CD4-positive, alpha-beta T cell treated with Interleukin-21 for 1 hour (primary cell): ENCODE measurements at places on chromosomes 6 and 20.

DNA sequence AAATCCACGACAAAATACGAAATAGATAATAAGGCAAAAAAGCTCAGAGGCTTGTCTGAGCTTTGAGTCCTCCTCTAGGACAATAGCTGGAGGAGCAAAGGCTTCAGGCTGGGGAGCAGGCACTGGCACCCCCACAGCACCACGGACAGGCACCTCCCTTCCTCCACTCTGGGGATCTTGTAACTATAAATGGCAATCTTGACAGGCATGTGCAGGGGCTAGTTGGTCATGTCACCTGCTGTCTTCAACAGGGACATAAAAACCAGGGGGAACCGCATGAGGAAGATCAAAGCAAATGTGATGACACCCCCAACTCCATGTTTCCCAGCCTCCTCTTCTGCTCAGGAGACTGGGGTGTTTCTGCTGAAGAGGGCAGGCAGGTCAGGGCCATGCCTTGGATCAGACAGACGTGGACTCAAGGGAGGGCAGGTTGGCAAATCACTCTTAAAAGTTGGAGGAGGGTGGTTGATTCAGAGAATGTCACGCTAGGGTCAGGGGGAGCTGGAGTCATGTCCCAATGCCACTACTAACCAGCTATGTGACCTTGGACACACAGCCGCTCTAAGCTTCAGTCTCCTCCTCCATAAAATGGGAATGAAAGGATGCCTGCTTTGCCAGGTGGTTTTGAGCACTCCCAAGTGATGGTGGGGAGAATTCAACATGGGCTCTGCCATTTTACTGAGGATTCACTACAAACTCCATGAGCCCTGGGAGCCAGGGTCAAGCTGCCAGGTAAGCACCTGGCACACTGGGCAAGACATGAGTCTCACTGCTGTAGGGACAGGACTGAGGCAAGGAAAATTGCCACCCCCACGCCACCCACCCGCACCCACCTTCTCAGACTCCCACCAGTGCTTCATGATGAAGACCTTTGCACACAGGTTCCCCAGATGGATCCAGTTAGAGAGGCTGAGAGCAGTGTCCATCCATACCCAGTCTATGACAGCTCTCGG, 48.0 kb downstream of the NPEPL1 start:
- no peak for DNase-seq

DNA sequence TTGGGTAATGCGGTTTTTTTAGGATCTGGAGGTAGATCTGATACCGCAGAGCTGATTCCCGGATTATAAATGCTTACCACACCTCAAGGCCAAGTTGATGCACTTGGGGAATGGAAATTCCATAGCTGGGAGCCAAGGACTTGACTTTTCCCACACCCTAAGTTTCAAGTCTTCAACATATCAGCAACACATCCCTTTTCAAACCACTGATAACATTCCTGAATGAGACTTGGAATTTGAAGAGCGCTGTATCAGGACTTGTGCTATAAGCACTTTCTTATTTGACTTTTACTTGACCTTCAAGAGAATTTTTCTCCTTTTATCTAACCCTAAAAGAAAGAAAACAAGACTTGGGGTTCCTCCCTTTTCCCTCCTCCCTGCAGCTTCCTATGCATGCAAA, 90.6 kb upstream of the NAA20 start:
- DNase-seq = no peak

- DNase-seq = no peak
Observed at GRCh38 chr6:166006900-166007301, 160.8 kb downstream of the TBXT start.

DNA sequence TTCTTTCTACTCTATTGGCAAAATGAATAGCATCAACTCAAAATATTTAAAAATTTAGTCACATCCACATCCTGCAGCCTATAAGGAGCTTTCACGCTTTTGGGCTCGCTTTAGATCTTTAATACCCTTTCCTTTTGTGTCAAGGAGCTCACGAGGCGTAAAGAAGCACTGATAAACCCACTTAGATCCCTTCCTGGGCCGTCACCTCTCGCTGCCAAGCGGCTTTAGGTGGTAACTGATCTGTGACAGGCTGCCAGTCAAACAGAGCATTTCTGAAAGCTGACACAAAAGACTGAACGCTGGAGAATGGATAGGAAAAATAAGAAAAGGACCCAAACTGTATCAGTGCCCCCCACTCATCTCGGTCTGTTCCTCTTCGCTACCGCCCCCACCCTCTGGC, 385.7 kb upstream of the MMS22L start:
- DNase-seq = no peak

- DNase-seq = no peak
Observed at GRCh38 chr6:4894049-4894448, 109.8 kb downstream of the RPP40 start.

GRCh38 chr20:38143646-38144554, 21.2 kb downstream of the TGM2 start:
- no peak for DNase-seq

GRCh38 chr6:145690969-145691368, 44.4 kb downstream of the EPM2A start:
- no peak for DNase-seq

- DNase-seq = no peak
Observed at GRCh38 chr6:19391926-19392325, 445.2 kb upstream of the ID4 start.

- peak; percentile 83 for DNase-seq
Observed at GRCh38 chr6:35601331-35602132, 87.2 kb downstream of the FKBP5 start.

DNA sequence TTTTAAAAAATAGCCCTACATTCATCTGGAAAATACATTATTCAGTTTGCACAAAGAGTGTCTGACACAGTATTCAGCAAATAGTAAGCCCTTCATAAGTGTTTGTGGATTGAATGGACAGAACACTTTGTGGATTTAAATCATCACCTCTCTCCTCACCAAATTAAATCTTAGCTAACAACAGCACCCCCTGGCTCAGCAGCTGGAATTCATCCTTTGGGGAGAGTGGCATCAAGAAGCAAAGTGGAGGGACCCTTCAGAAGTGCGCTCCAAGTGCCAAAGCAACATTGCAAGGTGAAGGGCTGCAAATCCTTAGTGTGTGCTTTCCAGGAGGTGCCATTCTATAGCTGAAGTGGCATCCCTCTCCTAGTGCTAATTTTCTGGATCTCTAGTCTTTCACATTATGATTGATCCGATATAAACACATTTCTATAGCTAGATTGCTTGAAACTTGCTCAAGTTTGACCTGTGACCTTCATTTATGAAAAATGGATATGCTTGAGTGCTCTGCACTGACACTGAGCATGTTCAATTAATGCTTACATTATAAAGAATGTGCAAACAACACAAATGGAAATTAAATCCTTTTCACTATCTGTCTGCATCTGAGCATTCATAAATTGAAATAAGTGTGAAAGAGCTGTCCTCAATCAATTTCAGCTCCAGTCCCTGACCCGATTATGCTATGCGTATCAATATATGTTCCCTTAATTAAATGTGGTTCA, 891.7 kb downstream of the C6orf118 start:
- DNase-seq = no peak

DNA sequence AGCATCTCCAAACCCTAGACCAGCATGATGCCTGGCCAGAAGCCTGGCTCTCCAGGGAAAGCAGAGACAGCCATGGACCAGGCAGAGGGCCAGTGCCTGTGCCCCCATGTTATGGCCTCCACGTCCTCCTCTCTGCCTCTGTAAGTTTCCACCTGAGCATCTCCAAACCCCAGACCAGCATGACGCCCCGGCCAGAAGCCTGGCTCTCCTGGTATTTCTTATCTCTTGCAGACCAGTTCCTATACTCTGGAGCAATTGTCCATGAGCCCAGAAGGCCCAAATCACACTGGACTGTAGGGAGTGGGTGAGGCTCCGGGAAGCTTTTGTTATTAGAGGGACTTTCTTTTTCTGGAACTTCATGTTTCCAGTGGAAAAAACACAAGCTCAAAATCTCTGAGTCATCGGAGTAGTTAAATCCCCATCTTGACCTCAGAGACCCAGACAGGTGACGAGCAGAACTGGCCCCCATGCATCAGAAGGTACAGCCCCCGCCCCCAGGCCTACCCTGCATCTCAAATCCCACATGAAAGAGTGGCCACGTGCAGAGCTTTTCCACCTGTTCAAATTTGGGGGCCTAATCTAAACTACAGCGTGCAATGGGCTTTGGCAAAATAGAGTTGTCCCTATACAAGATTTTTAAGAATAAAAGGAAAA, 110.2 kb upstream of the FOXQ1 start:
- DNase-seq = no peak

- DNase-seq = no peak
Observed at GRCh38 chr6:139114746-139115145, 20.1 kb upstream of the HECA start.

GRCh38 chr6:89368107-89368506, 15.6 kb upstream of the UBE2J1 start:
- peak; percentile 62 for DNase-seq

GRCh38 chr6:73169633-73170032, 55.7 kb downstream of the KHDC1L start:
- DNase-seq = no peak

DNA sequence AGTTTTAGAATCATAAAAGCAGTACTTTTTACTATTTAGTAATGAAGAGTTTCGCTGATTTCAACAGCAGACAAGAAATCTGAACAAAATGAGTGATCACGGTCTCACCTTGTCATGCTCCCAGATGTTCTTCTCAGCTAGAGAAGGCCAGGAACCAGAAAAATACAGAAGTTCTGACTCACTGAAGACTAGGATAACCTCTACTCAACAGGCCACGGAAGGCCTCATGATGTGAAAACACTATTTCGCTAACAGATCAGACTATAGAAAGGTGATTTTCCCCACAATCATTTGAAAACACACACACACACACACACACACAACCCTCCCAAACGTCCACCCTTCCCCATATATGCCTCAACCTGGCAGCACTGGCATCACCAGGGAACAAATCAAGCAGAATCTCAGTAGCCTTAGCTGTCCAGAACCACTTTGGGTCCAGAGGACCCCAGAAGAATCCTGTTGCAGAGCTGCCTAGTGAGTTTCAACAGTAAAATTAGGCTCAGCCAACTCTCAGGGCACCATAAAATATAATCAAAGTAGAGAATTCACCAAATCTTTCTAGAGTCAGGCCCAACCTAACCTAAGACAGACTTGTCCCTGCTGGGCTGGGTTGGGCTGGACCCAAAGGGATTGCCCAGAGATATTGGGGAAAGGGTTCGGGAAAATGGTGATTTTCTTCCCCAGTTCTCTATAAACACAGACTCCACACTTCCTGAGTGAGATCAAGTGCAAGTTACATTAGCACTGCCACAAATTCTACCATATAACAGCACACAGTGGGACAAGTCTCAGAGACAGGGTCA, 7.9 kb downstream of the EXOC2 start:
- no peak for DNase-seq

GRCh38 chr6:33633462-33634158, 12.5 kb downstream of the ITPR3 start:
- peak; percentile 73 for DNase-seq

- no peak for DNase-seq
Observed at GRCh38 chr6:111585241-111585973, 20.3 kb downstream of the TRAF3IP2 start.

DNA sequence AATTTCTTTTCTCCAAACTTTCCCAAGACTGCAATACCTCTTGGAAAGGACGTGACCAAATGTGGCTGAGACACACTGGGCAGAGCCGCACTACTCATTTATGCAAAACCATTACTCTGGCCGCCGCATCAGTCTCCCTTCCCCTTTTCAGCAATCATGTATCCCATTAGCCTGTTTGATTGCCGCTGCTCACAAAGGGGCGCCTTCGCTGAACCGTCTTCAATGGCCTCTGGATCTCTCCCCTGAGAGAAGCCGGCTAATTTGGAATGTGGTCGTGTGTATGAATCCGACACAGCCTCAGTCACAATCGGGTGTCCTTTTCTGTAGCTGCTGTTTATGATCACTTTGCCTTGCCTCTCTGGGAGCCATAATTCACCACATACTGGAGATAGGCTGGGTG, 361.1 kb downstream of the ZFAND3 start:
- no peak for DNase-seq

DNA sequence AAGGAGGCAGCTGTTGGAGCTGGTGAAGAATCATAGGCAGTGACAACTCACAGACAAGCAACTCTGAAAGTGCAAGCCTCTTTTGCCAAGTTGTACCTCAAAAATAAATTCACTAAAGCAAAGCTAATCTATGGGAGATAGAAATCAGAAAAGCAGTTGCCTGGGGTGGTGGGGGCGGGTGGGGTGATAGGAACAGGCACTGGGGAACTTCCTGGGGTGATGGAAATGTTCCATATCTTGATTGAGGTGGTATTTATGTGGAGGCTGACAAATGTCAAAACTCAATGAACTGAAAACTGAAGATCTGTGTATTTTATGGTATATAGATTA, 52.4 kb downstream of the ATP9A start:
- no peak for DNase-seq

DNA sequence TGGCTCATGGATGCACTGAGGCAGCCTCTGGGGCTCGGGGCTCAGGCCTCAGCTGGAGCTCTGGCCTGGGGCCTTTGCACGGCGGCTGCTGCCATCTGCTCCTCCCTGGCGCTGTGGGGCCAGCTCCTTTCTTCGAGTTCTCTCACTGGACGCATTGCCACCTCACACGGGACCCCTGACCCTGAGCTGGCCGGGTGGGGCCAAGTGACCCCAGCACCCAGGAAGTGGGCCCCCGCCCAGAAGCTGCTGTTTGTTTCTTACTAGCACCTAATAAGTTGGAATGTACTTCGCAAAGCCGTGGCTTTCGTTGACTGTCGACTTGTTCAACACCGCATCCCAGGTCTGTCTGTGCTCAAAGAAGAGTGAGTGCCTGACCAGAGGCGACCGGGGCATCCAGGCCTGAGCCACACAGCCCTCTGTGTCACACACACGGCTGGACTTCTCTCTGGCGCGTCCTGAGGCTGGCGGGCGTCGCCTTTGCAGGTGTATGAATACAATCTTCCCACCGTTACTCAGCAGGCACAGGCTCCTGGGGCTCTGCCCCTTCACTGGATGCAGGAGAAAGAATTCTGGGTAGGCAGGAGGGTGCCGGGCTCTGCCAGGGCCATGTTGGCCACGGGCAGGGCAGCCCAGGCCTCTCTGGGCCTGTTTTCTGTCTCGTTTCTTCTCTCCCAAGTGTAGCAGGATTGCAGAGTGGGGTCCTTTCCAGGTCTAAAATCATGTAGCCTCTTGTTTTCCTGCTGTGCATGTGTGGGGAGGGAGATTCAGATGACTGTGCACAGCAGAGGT, 112.9 kb downstream of the DLL1 start:
- no peak for DNase-seq

- DNase-seq = peak; percentile 49
Observed at GRCh38 chr6:151690768-151691562, 116.5 kb upstream of the ESR1 start.

GRCh38 chr20:10568032-10568431, 105.8 kb downstream of the JAG1 start:
- DNase-seq = peak; percentile 10

DNA sequence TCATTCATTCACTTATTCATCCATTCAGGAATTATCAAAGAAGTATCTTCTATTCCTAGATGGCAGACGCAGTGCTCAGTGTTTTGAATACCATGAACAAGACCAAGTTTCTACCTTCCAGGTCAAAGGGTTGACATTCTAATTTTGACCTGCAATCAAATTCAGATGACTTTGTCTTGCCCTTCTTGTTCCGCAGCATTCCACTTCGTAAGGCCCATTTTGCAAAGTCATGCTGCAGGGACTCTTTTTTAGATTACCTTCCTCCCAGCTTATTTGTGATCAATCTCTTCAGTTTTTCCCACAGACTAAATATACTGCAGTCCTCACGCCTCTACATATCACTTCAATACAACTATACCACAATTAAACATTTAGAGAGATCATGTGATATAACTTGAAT, 7.1 kb upstream of the TAAR1 start:
- no peak for DNase-seq
